ENCODE measurements at places on chromosomes 2 and 18.

- DNase-seq, result no peak
These were observed 544 bp downstream of the LRATD1 start for GRCh38 chr2:14633061-14633460.

DNA sequence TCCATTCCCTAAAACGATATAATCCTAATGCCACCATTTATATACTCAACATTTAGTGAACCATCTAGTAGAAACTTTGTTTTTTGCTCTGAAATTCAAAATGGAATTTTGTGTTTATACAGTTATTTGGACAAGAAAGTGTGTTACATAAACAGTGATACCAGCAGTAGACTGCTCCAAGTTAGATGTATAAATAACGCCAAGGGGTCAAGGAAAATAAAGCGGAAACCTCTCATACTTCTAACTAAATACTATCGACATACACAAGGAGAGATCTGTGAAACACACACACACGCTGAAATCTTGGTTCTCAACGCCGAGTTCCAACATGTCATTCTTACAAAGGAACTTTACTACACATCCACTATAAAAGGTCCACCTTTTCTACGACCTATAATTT lies 1.2 kb downstream of the TXNL1 start:
- DNase-seq, result peak; percentile 28

- DNase-seq, result no peak
These were observed 245.9 kb downstream of the TFCP2L1 start for GRCh38 chr2:121038891-121039616.

- no peak for DNase-seq
These were observed 107.6 kb upstream of the NOSTRIN start for GRCh38 chr2:168694866-168695265.

DNA sequence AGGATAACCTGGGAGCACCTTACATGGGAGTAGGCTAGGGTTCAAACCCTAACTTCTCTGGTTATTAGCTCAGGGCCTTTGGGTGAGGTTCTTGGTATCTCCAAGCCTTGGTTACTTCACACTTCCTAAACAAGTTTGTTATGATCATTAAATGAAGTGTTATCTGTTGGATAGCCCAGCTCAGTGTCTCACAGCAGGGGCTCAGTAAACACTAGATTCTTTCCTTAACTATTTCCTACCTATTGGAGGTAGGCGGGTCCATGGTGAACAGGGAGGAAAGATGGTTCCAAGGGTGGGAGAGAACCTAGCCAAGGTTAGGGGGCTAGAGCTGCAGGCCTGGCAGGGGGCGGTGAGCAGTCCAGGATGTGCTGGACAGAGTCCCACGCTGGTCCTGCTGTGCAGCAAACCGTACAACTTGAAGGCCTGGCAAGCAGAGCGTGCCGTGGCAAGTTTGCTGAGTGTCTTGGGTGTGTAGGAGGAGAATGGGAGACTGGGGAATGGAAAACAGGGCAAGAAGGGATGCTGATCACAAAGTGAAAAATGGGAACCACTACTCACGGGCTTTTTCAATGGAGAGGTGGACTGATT lies 259.1 kb downstream of the PRKCE start:
- DNase-seq, result no peak

- no peak for DNase-seq
These were observed 145.1 kb downstream of the PIEZO2 start for GRCh38 chr18:11004294-11004693.

GRCh38 chr2:204335451-204336058 lies 209.7 kb upstream of the PARD3B start:
- no peak for DNase-seq

- no peak for DNase-seq
These were observed 99.1 kb downstream of the GREB1L start for GRCh38 chr18:21341141-21341540.

- DNase-seq, result no peak
These were observed 77.0 kb downstream of the PRKCE start for GRCh38 chr2:45728458-45728942.

DNA sequence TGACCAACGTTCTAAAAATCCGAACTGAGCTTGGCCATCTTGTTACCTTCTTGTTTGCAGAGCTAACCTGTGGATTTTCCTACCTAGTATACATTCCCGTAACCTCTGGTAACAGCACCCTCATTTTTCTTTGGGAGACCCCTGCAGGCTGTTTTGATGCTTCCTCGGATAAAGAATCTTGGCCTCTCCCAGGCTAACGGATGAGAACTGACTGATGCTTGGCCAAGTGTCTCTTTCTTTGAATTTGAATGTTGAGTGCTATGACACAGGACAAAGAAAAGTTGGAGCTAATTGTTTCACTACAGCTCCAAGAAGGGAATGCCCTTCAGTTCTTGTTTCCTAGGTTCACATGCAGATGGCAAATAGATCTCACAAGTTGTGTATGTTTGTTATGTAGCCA lies 19.3 kb upstream of the CAVIN2 start:
- no peak for DNase-seq

GRCh38 chr18:67733088-67733487 lies 216.6 kb upstream of the DSEL start:
- no peak for DNase-seq

- DNase-seq, result no peak
These were observed 38.5 kb upstream of the STPG4 start for GRCh38 chr2:47193607-47194006.

GRCh38 chr18:69216321-69216720 lies 184.4 kb upstream of the DOK6 start:
- no peak for DNase-seq

DNA sequence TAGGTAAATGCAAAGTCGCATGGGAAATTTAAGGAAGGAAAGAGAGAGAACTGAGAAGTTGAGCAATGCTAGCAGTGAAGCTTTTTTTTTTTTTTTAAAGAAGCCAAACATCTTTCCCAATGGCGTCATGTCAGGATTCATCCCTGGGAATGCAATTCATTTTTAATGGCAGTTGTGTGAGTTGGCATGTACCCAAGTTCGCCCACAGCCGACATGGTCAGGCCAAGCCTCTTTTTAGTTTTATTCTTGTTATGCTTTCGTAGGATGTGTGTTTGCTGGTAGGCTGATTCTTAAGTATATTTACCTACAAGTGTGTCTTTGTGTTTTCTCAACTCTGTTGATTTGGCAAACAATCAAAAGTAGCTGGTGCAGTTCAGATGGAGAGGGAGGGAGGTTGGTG lies 127.6 kb upstream of the ITGA6 start:
- DNase-seq, result no peak

DNA sequence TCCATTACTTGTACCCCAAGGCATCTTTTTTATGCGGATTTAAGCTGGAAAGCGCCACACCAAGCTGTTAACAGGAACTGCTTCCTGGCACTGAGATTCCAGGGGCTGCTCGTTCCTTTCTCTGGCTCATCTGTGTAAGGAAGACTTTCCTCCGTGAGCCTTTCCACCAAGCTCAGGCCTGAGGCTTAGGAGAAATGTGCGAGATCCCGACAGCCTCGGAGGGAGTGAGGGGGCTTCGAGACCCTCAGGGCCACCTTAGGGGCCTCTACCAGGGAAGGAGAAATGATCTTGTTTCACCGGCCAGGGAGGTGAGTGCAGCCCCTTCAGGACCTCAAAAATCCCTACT lies 17.1 kb downstream of the B3GNT7 start:
- DNase-seq, result no peak

DNA sequence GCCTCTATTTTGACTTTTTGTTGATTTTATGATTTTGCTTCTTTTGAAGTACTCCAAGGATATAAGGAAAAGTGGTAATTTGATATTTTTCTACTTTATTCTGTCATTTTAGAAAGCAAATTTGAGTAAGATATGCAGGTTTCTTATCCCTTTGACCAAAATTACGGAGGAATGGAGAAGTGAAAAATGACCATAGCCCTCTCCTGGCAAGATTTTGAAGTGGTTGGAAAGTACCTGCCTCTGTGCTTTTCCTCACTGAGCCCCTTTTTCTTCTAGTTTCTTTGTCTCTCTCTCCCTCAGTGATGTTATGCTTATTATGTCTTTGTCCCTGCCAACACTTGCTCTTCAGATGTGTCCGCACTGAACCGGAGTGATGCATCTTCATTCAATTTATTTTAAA lies 898.1 kb downstream of the EPHA4 start:
- DNase-seq, result no peak

DNA sequence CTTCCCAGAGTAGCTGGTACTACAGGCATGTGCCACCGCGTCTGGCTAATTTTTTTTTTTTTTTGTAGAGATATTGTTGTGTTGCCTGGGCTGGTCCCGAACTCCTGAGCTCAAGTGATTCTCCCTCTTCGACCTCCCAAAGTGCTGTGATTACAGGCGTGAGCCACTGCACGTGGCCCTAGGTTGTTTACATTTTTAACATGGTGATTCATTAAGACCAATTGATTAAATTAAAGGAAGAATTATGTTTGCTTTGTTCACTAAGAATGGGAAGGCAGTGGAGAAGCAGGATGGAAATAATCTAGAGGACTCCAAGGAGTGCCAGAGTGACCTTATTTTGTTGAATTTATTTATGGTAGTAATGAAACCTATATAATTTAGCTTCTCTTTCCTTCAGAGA lies 7.5 kb downstream of the LCLAT1 start:
- DNase-seq, result no peak

DNA sequence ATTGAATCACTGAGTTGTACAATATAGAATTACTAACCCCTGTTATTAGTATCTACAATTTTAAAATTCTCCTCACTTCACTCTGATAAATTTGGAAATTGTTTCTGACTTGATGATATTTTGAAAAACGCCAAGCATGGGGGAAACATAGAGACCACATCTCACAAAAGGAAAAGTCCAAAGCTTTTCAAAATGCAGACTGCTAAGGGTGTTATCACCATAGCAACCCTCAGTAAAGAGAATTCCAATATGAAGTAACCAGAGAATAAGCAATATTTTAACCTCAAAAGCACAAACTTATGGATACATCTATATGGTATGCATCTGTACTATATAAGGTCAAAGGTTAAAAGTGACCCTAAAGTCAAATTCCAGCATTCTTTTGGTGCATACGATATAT lies 22.7 kb downstream of the LRP2 start:
- no peak for DNase-seq

- no peak for DNase-seq
These were observed 32.6 kb downstream of the VIT start for GRCh38 chr2:36729067-36729466.

DNA sequence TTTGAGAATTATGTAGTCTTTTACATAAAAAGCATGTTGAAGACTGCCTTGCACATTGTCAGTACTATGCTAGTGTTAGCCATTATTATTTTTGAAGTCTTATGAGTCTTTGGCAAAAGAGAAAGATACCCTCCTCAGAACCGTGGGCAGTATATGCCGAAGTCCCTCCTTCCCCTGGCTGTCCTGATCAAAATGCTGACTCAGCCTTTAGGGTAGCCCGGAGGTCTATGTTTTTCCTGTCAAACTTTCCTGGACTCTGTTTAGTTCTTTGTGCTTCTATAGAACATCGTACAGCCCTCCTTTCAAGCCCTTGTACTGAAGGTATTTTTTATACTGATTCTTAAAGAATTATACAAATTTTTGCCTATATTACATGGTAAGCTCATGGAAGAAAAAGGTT lies 264.7 kb upstream of the ATP5MC3 start:
- no peak for DNase-seq

DNA sequence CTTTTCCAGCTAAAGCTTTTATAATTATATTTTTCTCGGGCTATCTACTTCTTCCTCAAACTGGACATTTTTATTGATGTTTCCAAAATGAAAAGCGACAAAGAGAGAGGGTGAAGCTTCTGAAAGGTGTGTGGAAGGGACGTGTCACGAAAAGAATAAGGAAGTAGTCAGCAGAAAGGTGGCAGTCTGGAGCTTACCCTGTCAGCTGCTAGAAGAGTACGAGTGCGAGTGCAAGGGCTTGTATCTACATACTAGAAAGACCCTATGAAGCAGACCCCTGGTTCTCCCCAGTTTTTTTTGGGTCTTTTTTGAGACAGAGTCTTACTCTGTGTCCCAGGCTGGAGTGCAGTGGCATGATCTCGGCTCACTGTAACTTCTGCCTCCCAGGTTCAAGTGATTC lies 14.6 kb downstream of the FHL2 start:
- DNase-seq, result no peak

GRCh38 chr2:117523267-117523666 lies 291.2 kb upstream of the DDX18 start:
- peak; percentile 15 for DNase-seq

DNA sequence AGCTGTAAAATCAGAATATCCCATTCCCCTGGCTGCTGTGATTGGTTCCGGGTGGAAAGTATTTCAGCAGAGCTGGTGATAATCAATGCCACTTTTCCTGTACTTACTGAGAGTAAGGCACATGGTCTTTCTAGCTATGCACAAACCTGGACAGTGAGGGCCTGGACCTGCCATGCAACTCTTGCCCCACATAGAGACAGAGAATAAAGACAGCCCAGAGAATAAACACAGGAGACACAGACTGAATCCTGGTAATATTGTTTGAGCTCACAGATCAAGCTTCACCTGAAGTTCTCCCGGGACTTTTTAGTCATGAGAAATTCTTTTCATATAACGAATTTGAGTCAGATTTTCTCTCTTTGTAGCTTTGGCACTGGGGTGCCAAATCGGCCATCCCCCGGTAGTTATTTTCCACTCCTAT lies 81.9 kb downstream of the ACAA2 start:
- no peak for DNase-seq

DNA sequence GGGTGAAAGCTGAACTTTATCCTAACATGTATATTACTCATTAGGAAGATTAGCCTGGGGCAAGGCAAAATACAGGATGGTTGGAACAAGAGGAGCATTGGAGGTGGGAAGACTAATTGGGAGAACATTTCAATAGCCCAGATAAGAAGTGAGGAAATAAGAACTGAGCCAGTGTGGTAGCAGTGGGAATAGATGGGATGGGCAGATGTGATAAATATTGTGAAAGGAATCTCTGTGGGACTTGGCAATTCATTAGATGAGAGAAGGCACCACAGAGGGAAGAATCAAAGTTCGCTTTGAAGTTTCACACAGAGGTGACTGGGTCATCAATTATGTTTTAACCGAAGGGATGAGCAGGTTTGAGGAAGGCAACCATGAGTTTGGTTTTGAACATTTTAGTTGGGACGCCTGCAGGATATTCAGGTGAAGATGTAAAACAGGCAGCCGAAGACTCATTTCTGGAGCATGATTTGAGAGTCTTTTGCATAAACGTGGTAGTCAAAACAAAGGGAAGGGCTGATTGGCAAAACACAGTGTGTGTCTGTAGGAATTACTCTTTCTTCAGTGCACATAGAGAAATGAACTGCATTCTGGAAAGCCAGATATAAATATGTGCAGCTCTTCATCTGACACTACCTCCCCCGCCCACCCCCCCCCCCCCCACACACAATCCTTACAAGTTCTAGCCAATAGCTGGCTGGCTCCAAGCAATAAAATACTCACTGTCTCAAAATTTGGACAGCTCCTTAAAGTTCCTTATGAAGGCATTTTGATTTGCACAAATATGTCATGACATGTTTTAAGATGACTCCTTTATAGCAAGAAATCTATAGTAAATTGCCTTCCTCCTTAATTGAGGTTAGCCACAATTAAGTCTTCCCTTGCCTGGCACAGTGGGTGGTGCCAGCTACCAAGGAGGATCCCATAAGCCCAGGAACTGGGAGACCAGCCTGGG lies 1.9 kb upstream of the SLC1A4 start:
- DNase-seq, result peak; percentile 34

GRCh38 chr18:3163968-3164367 lies 55.8 kb downstream of the MYOM1 start:
- no peak for DNase-seq

All from KBM-7 (cell line).